Stimulated activated CD8-positive, alpha-beta memory T cell treated with anti-CD3 and anti-CD28 coated beads, Interleukin-12 subunit alpha, Interleukin-12 subunit beta, amount 100 ng/mL, for 1 hour (primary cell): ENCODE measurements at places on chromosomes 1 and 21.

- no peak for DNase-seq
Measured at GRCh38 chr1:2973601-2974593, 47.4 kb upstream of the ACTRT2 start.

GRCh38 chr1:246592695-246593094 is 26.4 kb downstream of the CNST start:
- DNase-seq = no peak

GRCh38 chr1:205543351-205544301 is 39.2 kb downstream of the CDK18 start:
- no peak for DNase-seq

DNA sequence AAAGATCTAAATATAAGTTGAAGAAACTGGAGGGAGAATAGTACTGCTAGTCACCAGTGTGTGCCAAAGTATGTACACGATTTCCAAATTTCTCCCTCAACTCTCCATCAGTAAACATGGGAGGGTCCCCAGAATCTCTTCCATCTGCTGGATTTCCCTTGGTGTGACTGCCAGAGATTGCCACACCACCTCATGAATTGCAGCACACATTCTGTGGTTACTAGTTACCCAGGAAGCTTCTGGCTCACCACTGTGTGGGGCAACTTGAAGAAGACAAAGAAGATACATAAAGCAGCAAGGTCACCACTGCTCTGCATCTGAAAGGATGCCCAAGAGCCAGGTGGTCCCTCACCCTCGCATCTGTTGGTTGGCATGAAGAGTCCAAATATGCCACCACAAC is 191.7 kb upstream of the ESRRG start:
- no peak for DNase-seq

DNA sequence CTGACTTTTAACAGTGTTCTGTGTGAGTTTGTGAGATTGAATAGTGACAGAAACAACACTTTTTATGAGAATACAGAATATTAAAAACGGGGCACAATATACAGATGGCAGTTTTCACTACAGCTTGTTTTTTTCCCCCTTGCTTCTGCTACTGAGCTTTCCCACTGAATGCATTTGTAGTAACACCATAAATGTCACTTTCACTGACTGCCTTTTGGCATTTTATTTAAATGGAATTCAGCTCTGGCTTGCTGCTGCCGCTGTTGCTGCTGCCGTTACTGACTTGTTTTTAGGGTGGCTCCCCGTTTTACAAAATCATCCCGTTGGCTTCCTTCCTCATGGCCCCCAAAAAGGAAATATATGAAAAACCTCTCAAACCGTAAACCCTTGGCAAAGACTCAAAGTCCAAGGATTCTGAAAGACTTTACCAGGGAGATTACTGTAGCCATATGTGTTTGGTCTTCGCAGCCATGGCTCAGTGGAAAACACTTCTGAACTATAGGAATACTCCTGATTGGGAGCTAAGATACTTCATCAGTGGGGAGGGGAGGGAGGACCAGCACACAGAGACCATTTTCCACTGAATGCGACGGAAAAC is 151.0 kb downstream of the NUF2 start:
- DNase-seq = no peak

DNA sequence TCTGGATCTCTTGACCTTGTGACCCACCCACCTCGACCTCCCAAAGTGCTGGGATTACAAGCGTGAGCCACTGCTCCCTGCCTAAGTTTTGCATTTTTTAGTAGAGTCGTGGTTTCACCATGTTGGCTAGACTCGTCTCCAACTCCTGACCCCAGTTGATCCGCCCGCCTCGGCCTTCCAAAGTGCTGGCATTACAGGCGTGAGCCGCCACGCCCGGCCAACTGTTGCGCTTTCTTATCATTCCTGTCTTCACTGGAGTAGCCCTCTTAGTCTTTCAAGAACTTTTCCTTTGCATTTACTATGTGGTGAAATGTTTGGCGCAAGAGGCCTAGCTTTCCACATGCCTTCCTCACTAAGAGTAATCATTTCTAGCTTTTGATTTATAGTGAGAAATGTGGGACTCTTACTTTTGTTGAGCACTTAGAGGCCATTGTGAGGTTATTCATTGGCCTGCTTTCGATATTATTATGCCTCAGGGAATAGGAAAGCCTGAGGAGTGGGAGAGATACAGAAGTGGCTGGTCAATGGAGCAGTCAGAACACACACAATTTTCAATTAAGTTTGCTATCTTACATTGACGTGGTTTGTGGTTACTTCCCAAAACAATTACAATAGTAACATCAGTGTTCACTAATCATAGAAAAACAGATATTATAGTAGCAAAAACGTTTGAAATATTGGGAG is 111.0 kb downstream of the ZMYM4 start:
- DNase-seq = no peak

DNA sequence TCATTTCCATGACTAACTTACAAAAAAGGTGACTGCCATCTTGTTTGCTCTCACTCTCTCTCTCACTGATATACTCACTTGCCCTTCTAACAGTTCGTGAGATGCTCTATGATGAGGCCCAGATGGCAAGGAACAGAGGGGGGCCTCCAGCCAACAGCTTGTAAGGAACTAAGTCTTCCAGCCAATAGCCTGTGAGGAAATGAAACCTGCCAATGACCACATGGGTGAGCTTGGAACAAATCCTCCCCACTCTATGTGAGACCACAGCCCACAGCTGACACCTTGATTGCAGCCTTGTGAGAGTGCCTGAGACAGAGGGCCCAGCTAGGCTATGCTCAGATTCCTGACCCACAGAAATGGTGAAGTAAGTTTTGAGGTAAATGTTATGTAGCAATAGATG is 153.7 kb downstream of the HHIPL2 start:
- DNase-seq = no peak

GRCh38 chr1:85578321-85579295 is 2.0 kb upstream of the CCN1 start:
- DNase-seq = no peak

GRCh38 chr21:31316488-31317169 is 27.4 kb downstream of the TIAM1 start:
- DNase-seq = no peak

- no peak for DNase-seq
Measured at GRCh38 chr1:167797015-167797414, 75.2 kb downstream of the MPZL1 start.

DNA sequence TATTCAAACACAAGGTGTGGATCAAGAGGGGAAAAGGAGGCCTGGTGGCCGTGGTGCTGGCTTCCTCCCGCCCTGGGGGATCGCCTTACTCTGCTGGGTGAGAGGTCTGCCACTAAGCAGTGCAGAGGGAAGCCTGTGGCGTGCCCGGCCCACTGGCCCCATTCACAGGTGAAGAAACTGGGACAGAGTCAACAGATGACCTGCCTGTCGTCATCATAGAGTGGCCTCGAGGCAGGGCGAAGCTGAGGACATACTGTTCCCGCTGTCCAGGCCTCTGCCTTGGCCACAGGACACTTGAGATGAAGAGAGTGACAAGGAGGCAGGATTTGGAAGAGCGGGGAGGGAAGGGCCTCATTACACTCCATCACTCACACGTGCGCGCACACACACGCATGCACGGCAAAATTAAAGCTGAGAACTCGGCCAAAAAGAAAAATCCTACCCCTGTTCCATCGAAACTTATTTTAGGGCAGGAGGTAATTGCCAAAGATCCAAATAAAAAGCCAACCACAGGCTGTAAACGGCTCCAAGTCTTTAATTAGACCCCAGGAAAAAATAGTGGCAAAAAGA is 50.5 kb downstream of the CASZ1 start:
- no peak for DNase-seq

- no peak for DNase-seq
Measured at GRCh38 chr1:1118876-1119220, 3.0 kb upstream of the C1orf159 start.
